Common myeloid progenitor, CD34-positive (primary cell): ENCODE measurements at places on chromosomes 12 and 14.
A peak's percentile ranks its signal among the peaks of the same experiment; 100 is the strongest.

DNA sequence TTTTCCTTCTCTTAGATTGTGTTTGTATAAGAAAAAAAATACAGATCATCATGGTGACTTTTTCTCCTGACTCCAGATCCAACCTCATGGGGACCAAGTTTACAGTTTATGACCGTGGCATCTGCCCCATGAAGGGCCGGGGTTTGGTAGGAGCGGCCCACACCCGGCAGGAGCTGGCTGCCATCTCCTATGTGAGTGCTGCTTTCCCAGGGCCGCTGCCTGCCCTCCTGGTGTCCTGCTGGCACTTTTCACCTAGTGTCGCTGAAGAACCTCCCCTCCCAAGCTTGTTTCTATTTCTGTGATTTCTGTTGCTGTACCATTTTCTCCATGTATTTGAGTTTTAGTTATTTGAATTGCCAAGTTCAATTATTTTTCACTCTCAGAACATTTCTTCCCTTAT is 24.8 kb upstream of the TEAD4 start:
- no peak for DNase-seq

- DNase-seq, result no peak
Measured at GRCh38 chr14:78075033-78075432, 95.1 kb upstream of the NRXN3 start.

GRCh38 chr12:19234171-19234704 is 104.7 kb downstream of the PLEKHA5 start:
- peak; percentile 42 for DNase-seq

GRCh38 chr12:53064613-53065436 is 14.4 kb downstream of the SPRYD3 start:
- no peak for DNase-seq

DNA sequence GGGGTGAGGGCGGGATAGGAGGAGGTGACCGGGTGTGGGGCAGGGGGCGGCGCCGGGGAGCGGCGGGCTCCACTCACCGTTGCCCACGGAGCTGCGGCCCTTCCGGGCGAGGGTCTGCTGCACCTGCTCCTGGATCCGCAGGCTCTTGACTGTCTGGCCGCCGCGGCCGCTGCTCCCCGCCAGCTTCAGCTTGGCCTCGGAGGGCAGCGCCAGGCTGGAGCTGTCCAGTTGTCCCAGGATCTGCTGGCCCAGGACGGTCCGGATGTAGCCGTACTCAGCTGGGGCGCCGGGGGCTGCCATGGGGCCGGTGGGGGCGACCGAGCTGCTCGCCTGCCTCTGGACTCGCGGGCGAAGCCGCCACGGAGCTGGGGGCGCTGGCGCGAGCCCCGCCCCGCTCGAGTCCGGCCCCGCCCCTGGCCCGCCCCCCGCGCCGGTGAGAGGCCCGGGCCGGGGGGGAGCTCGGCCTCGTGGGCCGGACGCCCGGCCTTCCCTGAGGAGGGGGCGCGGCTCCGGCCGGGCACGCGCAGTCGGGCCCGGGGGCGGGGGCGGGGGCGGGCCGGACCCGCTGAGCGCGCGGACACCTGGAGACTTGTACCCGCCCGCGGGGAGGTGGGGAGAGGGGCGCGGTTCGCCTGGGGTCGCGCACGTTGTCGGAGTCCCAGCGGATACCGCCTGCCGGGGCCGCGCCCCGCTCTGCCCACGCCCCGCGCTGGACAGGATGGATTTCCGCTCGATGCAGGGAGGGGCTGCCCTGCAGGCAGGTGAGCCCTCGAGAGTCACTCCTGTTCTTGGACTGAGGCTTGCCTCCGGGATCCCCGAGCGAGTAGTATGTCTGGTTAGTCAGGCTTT is at the start of gene PKP2:
Gene PKP2 (minus strand): TSS at position 346 of the 849 bp plus-strand sequence. CDS start 46 bp downstream, at position 300.
- peak; percentile 17 for DNase-seq

DNA sequence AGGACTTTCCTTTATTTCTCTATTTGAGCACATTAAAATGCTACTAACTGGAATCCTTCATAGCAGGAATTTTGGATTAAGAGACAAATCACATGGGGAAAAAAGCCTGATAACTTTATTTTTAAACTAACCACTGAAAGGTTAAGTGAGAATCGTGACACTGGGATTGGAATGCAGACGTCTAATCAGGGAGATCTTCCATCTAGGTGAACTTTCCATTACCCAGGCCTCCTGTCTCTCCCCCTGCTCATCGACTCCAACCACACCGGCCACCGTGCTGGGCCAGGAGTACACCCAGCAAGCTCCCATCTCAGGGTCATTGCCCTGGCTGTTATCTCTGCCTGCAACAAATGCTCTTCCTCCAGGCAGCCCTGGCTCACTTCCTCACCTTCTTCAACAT is 19.0 kb downstream of the PTGER2 start:
- DNase-seq, result no peak

GRCh38 chr14:96861568-96862310 is 64.6 kb downstream of the VRK1 start:
- no peak for DNase-seq

DNA sequence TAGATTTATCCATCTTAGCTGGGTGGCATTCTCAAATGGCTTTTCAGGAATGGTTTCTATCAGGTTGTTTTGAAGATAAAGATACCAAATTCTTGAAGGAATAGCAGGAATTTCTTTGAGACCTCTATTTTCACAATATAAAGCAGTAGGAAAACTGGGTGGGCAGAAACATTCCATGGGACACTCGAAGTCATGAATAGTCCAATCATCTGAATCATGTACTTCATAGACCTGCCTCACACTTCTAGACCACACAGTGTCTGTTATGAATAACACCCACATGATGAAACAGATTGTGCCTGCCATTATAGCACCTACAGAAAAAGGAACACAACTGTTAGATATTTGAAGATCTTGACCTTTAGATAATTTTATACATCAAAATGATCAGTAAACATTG is 1.8 kb downstream of the KERA start:
- DNase-seq, result no peak

DNA sequence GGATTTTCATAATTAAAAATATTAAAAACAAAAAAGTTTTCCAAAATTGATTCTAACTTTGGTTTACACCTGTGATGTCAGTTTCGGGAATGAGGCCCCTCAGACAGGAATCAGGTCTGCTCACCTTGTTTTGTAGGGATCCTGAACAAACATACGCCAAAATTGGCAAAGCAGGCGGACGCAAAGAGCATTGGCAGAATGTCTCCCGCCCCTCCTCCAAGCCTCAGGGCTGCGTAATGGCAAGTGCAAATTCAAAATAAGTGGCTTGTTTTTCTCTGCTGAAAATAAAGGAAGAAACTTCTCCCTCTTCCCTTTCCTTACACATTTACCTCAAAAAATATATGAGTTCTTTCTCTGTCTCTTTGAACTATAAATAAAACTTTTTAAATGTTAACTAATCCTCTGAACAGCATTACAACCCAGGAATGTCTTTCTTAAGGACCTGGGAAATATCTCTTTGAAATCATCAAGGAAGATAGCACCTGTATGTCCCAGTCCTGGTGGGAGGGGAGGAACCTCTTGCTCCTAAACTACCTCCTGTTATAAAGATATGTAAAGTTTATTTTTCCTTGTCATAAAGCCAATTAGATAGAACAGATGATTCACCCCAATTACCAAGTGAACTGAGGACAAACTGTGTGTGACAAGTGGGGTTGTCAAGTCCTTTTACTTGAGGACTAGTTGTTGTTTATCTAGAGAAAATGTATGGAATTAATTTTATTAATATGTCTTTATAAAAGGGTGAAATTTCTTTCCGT is 16.5 kb downstream of the OR6J1 start:
- no peak for DNase-seq

GRCh38 chr14:103562179-103562428 is 353 bp downstream of the BAG5 start:
- DNase-seq, result no peak

DNA sequence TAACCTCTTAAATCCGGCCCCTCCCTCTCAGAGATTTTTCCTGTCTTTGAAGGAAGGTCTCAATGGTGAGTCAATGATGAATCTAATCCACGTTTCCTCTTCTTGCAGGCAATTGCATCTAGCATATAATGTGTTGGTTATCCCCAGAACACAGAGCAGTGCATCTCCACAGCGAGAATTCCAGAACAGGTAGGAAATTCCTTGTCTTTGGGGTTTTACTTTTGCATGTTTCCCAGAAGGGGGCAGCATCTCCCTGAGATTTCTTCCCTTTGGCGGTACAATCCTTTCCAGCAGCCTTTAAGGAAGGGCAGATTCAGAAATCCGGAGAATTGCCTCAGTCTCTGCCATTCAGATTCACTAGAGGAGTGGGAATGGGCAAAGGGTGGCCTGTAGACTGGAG is 128.0 kb downstream of the KCNA5 start:
- peak; percentile 42 for DNase-seq

- no peak for DNase-seq
Measured at GRCh38 chr14:69424149-69424923, 25.8 kb downstream of the SLC39A9 start.

- no peak for DNase-seq
Measured at GRCh38 chr14:24145690-24146452, 539 bp downstream of the PSME2 start.

DNA sequence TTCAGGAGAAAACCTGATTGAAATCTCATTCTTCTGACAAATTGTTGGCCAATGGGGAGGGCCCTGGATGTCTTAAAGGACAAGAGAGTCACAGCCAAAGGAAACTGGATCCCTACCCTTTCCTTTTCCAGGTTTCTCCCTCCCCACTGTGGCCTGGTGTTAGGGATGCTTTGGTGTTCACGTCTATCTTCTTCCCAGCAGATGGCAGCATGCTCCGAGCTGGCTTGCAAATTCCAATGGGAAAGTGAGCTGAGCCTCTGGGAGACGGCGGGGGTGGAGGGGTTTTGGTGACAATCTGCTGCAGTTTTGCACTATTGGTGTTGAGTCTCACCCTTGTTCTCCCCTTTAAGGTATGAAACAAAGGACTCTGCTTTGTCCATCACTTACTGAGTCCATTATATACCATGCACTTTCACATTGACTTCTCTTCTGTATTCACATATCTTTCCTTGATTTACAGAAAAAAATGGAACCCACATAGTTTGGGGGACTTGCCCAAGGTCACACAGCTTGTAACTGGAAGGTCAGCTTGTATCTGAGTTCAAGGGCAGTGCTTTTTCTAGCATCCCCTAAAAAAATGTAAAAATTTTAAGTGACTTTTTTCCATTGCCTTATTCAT is 39.3 kb downstream of the CCDC177 start:
- no peak for DNase-seq

DNA sequence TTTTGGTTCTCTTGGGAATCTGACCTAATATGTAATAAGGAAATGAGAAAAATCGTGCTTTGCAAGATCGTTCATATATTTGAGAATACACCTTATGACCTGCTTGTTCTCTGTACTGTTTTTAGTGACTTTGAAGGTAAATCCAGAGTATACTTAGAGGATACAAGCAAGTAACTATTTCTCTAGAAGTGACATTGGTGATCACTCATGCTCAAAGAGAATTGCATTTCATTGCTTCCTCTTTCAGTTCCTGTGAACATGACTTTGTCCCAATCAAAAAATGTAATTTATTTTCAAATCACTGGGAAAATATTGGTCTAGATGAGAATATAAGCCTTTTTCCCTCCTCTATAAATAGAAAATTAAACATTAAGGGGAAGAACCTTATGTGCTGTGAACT is 2.7 kb downstream of the KTN1 start:
- DNase-seq, result peak; percentile 46

DNA sequence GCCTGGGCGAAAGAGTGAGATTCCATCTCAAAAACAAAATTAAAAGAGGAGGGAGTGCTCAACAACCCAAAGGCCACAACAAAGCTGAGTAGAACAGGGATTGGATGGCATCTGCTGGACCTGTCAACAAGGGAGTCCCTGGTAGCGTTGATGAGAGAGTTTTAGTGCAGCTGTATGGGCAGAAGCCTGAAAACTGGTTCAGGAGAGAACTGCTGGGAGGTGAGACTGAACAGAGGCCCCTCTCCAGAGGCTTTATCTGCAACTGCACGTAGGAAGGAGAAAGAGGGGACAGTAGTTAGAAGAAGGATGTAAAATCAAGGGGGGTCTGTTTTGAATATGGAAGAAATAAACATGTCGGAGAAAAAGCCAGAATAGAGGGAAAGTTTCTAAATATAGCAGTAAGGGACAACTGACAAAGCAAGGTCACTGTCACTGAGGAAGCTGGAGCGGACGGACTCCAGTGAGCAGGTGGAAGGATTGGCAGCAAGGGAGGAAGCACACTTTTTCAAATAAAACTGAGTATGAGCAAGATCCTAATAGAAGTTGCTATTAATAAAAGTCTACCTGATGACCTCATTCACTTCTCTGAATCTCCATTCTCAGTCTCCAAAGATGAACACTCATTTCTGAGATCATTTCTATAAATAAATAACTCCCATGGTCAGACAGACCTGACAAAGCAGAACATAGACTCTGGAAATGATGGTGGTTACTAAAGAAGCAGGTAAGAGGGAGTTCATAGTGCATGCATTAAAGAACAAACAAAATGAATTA is 11.8 kb upstream of the ATF1 start:
- no peak for DNase-seq

DNA sequence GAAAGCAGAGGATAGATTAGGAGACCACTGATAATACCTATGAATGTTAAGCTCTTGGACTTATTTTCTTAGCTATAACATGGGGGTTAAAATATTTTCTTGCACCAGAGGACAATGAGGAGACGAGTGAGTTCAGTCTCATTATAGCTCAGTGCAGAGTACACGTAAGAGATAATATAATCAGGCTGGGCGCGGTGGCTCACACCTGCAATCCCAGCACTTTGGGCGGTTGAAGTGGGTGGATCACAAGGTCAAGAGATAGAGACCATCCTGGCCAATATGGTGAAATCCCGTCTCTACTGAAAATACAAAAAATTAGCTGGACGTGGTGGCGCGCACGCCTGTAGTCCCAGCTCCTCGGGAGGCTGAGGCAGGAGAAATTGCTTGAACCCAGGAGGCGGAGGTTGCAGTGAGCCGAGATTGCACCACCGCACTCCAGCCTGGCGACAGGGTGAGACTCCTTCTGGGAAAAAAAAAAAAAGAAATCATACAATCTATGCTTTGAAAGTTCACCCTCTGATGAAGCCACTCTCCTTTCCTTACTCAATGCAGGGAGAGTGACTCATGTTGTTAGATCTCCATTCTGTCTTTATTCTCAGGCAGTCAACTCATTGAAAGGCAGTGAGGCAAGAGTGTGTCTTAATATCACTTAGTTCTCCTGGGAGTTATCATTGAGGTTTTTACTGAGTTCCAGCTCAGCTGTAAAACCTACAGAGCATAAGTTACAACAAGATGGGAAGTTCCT is 134.2 kb downstream of the SYNE2 start:
- DNase-seq, result no peak

- no peak for DNase-seq
Measured at GRCh38 chr14:103155010-103155409, 31.7 kb downstream of the TNFAIP2 start.

- DNase-seq, result no peak
Measured at GRCh38 chr12:114949058-114949820, 265.3 kb upstream of the TBX3 start.
